ENCODE measurements at places on chromosomes 7 and 10. TPM values are rescaled to one million over a fixed set of nuclear protein-coding genes. Genes with fewer than 3 reads are reported as not detected.

DNA sequence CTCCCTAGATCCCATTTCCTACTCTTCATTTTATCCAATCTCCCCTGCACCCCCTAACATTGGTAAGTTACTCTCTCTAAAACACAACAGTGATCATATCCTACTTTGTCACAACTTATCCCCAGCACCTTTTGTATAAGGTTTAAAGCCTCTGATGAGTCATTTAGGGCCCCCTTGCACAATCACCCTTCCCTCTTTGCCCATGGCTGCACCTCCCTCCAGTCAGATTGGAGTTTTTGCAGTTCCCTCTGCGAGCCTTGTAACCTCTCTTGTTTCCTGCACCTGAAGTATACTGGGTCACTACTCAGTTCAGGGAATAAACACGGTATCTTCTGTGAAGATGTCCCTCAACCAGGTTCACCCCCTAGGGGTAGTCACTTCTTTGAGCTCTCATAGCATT, 55.9 kb upstream of the ADRB1 start:
- no peak for DNase-seq
- no peak overlapping the region for H3K4me3 ChIP-seq
- H3K27ac ChIP-seq: no peak overlapping the region

DNA sequence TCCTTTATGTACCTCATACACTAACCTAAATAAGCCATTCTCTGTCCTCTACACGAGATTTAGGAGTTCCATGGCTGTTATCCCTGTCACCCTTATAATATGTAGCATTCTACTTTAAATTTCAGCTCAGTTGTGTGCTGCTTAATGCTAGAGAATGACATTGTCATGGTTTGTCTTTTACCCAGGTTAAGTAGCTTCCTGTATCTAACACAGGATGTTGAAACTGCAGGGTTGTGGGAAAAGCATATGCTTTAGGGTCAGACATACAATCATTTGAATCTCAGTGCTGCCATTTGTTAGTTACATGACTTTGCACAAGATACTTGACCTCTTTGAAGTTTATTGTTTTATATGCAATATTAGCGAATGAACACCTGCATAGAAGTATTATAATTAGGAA, 235.1 kb upstream of the CACNA2D1 start:
- DNase-seq: no peak
- no peaks in the 10 kb centered on the region for H3K27me3 ChIP-seq
- no peak overlapping the region for H3K4me3 ChIP-seq

- H3K27me3 ChIP-seq: no peaks in the 10 kb centered on the region
- no peak overlapping the region for H3K27ac ChIP-seq
- DNase-seq: no peak
- H3K36me3 ChIP-seq: no peaks in the 10 kb centered on the region
- H3K4me3 ChIP-seq: no peak overlapping the region
These were observed 19.5 kb downstream of the CPVL start for GRCh38 chr7:29126804-29127203.

- no peak overlapping the region for H3K4me3 ChIP-seq
- H3K36me3 ChIP-seq: peaks cover 12% of the 10 kb centered on the region
- no peaks in the 10 kb centered on the region for H3K27me3 ChIP-seq
- no peak for DNase-seq
- H3K27ac ChIP-seq: no peak overlapping the region
These were observed 59.7 kb downstream of the NRF1 start for GRCh38 chr7:129671266-129671665.

DNA sequence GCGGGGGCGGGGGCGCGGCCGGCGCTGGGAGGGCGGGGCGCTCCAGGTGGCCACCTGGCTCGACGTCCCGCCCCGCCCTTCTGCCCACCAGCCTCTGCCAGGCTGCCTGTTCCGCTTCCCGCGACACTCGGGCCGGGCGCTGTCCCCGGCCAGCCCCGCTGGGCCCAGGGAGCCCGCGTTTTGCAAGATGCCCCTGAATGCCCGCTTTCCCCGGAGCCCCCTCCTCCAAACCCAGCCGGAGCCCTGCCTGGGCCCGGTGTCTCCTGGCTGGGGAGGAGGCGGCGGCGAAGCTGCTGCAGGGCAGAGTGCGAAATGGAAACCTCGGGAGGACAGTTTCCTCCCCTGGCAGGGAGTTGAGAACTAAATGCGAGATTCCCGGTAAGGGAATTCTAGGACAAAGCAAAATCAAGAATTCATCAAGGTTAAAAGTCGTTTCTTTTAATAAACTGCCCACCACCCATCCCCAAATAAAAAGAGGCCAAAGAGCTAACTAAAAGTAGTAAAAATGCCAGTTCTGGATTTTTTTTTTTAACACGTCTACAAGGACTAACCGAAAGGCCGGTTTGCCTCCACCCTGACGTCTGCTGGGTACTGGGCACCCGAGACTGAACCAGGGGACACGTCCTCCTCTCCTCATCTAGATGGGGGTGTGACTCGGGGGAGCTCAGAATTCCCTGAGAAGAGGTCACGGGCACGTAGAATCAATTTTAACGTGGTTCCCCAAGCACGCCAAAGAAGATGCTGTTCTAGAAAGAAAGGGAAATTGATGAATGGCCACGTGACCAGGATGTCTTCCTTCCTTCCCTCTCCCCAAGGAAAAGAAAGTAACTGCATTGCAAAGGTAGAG, 200.4 kb upstream of the NFE2L3 start:
- no peaks in the 10 kb centered on the region for H3K4me1 ChIP-seq
- H3K27ac ChIP-seq: peak overlapping the region; percentile 85
- no peaks in the 10 kb centered on the region for H3K27me3 ChIP-seq

DNA sequence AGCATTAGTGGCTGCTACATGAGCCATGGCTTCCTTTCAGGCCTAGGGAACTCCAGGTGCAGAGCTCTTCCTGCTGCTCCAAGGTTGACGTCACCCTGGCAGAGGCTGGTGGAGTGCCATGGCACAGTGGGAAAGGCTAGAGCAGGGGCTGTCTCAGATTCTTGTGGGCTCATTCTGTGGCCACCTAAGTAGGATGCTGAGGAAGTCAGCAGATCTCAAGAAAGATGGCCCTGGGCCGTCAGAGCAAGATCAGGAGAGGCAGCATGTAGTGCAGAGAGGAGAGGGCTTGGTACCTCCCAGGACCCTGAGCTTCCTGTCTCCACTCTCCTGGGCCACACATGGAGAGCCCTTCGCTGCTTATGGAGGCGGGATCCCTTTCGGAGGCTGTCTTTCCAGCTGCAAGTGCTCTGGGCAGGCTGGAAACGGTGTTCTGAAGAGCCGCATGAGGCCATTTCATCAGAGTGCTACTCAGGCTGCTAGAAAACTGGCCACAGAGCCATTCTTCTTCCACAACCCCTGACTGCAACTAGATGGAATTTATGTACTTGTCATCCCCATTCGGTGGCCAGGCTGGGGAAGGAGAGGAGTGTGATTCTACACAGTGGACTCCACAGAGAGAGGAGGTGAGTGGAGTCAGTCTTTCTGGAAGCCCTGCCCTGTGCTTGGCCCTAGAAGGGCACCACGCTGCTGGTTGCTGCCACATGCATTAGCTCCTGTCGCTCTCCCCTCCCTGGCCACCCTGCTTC, 304.2 kb downstream of the RPS24 start:
- no peak overlapping the region for H3K4me3 ChIP-seq
- H3K4me1 ChIP-seq: peaks cover 7% of the 10 kb centered on the region
- H3K36me3 ChIP-seq: no peaks in the 10 kb centered on the region
- no peak overlapping the region for H3K27ac ChIP-seq
- peak; percentile 3 for DNase-seq
- no peaks in the 10 kb centered on the region for H3K27me3 ChIP-seq

DNA sequence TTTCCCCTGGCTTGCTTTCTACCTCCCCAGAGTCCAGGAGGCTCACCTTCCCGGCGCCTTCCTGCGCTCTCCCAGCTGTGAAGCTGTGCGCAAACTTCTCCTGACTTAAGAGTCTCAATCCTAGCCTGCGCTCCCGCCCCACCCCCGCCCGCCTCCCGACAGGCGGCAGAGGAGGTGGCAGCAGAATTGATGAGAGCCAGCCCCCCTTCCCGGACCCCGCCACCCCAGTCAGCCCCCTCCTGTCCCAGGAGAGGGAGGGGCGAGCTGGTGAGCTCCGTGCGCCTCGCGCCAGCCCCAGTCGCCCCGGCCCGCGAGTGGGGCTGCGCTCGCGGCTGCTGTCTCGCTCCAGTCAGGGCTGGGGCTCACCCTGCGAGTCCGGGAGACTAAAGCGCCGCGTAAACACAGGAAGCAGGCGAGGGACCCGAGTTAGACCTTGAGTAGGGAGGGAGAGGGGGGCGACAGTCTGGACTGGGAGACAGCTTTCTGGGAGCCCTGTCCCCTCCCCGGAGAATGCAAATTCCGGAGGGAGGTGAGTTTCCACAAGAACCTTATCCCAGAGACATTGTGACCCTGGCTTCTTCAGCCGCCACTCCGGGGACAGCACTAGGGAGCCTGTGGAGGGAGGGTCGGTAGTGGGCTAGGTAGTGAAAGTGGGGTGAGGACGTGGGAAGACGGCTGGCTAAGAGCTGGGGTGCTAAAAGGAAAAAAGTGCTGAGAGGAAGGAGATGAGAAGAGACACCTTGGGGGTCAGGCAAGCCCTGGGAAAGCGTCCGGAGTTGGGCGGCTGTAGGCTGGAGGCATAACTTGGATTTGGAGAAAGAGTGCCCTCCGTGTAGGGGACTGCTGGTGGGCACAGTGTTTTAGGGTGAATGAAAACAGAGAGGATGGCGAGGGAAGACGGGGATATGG, at the start of gene CALCR:
Gene CALCR (minus strand): TSS at position 79 of the 909 bp plus-strand sequence. CDS start 87,743 bp downstream, outside the sequence.
- H3K36me3 ChIP-seq: no peaks in the 10 kb centered on the region
- DNase-seq: no peak
- peak within 1 kb of the TSS; percentile 27 for H3K4me3 ChIP-seq
- H3K27me3 ChIP-seq: peaks cover 31% of the 10 kb centered on the region
- no peaks in the 10 kb centered on the region for H3K4me1 ChIP-seq

GRCh38 chr10:70812814-70813213, 2.9 kb upstream of the SGPL1 start:
- no peak overlapping the region for H3K27ac ChIP-seq
- no peaks in the 10 kb centered on the region for H3K4me1 ChIP-seq
- H3K4me3 ChIP-seq: no peak overlapping the region
- no peaks in the 10 kb centered on the region for H3K27me3 ChIP-seq

GRCh38 chr10:15744217-15744865, 24.6 kb upstream of the ITGA8 start:
- H3K4me3 ChIP-seq: no peak overlapping the region
- no peak for DNase-seq
- H3K36me3 ChIP-seq: no peaks in the 10 kb centered on the region
- no peaks in the 10 kb centered on the region for H3K4me1 ChIP-seq
- H3K27ac ChIP-seq: no peak overlapping the region

GRCh38 chr10:69010151-69010640, 21.6 kb downstream of the KIFBP start:
- H3K4me1 ChIP-seq: no peaks in the 10 kb centered on the region
- no peak overlapping the region for H3K27ac ChIP-seq
- DNase-seq: no peak
- H3K4me3 ChIP-seq: no peak overlapping the region

GRCh38 chr10:131025333-131025732, 286.2 kb downstream of the TCERG1L start:
- no peak overlapping the region for H3K4me3 ChIP-seq
- H3K4me1 ChIP-seq: no peaks in the 10 kb centered on the region
- H3K36me3 ChIP-seq: no peaks in the 10 kb centered on the region

- no peaks in the 10 kb centered on the region for H3K36me3 ChIP-seq
- no peaks in the 10 kb centered on the region for H3K27me3 ChIP-seq
- peak; percentile 89 for DNase-seq
- peak within 1 kb of the TSS; percentile 74 for H3K27ac ChIP-seq
- no peaks in the 10 kb centered on the region for H3K4me1 ChIP-seq
These were observed at the start of gene POLR1F for GRCh38 chr7:19708397-19709248. Gene POLR1F, minus strand, starts transcription at chr7:19709037. Its CDS starts 21 bp downstream, at chr7:19709016.

- H3K4me1 ChIP-seq: no peaks in the 10 kb centered on the region
- H3K4me3 ChIP-seq: no peak overlapping the region
- no peaks in the 10 kb centered on the region for H3K36me3 ChIP-seq
- H3K27ac ChIP-seq: no peak overlapping the region
These were observed 146.7 kb upstream of the NPY start for GRCh38 chr7:24137338-24137737.

DNA sequence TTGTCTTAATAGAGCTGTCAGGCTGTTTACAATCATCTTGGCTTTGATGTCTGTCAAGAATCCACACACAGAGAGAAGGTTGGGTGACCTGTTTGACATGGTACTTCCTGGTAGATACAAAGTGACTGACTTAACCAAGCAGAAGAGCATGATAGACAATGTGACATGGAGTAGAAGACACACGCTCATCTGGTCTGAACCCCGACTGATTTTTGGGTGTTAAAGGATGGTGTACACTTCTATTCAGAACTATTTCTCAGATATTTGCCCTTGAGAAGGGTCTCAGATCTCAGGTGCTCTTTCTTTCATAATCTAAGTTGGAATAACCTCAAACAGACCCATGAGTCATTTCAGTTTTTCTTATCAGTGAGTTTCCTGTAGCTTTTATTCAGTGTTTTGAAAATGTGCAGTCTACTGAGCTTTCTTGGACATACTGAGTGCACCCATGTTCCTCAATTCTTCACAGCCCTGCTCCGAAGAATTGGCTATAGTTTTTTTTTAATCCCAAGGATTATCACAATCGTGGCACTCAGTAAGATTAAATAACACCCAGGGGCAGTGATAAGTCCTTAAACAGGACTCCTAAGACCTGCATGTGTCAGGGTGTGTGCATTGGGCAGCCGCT, 46.4 kb upstream of the NXPH1 start:
- H3K27me3 ChIP-seq: peaks cover 6% of the 10 kb centered on the region
- H3K4me1 ChIP-seq: no peaks in the 10 kb centered on the region
- H3K36me3 ChIP-seq: no peaks in the 10 kb centered on the region
- no peak overlapping the region for H3K27ac ChIP-seq

DNA sequence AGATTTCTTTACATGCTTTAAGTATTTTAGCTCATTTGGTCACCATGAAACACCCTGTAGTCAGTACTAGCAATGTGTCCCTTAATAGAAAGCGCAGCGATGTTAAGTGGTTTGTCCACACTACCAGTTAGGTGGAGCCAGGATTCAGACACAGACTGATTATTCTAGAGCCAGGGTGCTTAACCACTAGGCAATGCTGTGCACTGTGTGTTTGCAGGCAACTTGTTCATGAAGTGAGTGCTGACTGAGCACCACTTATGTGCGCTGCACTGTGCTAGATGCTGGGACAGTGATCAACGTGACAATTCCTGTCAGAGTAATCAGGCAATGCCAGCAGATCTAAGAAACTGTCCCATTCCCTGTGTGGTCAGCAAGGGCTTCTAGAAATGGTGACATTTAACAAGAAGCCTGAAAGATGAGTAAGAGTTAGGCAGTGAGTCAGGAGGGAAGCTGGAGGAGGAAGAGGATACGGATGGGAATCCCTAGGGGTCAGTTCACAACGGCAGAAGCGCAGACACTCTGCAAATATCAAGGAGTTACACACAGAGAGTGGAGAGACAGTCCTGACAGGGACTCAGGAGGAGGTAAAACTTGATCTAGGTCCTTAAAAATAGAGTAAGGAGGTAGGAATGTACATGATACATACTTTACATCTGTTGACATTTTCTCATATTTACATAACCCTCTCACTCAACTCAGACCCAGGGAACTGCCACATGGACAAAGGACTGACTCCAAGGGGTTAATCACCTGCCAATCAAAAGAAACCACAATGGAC, 69.7 kb upstream of the EGR2 start:
- H3K4me3 ChIP-seq: no peak overlapping the region
- DNase-seq: no peak
- H3K36me3 ChIP-seq: no peaks in the 10 kb centered on the region
- no peaks in the 10 kb centered on the region for H3K27me3 ChIP-seq
- no peaks in the 10 kb centered on the region for H3K4me1 ChIP-seq

GRCh38 chr7:41104631-41105030, 598.3 kb downstream of the INHBA start:
- no peak overlapping the region for H3K4me3 ChIP-seq
- H3K27ac ChIP-seq: no peak overlapping the region
- H3K4me1 ChIP-seq: peaks cover 4% of the 10 kb centered on the region
- H3K36me3 ChIP-seq: no peaks in the 10 kb centered on the region

The CALY gene
- 0.66 TPM for total RNA-seq

The FFAR4 gene
- 2.9 TPM for total RNA-seq

The HTR7 gene
- 1.8 TPM for total RNA-seq

The POU6F2 gene
- total RNA-seq: not detected

The LANCL2 gene
- 20.2 TPM for total RNA-seq

The NEUROD6 gene
- total RNA-seq: not detected

The LRRN3 gene
- total RNA-seq: 1.6 TPM

All from breast epithelium (tissue), 4 donors.